ENCODE measurements at places on chromosomes 16 and 17.

DNA sequence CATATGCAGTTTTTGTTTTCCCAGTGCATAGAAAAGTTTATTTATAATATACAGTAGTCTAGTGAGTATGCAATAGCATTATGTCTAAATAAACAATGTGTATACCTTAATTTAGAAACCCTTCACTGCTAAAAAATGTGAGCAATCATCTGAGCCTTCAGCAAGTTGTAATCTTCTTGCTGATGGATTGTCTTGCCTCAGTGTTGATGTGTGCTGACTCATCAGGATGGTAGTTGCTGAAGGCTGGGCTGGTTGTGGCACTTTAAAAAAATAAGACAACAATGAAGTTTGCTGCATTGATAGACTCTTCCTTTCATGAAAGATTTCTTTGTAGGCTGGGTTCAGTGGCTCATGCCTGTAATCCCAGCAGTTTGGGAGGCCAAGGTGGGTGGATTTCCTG is 13.9 kb upstream of the CAPNS2 start:
- DNase-seq = no peak

DNA sequence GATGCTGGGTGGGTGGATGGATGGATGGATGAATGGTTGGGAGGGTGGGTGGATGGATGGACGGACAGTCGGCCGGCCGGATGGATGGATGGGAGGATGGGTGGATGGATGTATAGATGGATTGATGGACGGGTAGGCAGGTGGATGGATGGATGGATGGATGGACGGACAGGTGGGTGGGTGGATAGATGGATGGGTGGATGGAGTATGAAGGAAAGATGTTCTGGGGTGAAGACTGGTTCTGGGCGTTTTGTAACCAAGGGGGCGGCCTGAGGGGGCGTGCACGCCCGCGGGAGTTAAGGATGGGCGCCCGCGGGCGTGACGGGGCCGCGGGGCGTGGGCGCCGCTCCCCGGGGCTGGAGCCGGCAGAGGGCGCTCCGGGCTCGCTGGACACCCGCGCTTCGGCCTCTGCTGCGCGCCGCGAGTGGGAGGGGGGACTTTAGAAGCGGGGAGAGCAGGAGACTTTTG is at the start of gene NECAB2:
NECAB2 (plus strand) TSS at position 407 of the 468 bp plus-strand sequence. CDS start 405 bp downstream, outside the sequence.
- no peak for DNase-seq

DNA sequence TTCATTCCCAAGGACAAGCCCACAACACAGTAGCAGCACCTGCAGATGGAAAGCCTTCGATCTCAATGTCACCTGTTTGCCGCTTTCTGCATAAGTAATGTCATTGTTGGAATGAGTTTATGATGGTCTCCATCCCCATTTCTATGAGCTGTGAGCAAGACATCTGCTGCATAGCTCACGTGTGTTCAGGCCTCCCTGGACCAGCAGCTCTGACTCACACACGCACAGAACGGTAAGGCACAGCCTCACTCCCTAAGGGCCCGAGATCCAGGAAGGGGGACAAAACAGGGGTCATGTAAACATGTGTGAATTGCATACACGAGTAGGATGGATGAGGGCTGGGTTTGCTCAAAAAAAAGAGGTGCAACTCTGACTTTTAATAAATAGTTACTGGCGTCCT is 223.1 kb downstream of the SOX9 start:
- no peak for DNase-seq

DNA sequence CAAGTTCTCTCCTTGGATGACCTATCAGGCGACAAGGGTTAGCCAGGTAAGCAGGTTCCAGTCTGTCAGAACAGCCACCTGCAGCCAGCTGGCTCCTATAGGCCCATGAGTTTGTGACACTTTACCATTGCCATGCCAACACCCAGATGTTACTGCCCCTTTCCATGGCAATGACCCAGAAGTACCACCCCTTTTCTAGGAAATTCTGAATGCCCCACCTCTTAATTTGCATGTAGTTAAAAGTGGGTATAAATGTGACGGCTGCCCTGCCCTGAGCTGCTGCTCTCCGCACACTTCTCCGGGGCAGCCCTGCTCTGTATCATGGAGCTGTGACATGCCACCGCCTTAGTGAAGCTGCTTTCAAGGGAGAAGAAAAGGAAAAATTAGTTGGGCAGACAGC is 10.0 kb upstream of the SECTM1 start:
- DNase-seq = no peak

DNA sequence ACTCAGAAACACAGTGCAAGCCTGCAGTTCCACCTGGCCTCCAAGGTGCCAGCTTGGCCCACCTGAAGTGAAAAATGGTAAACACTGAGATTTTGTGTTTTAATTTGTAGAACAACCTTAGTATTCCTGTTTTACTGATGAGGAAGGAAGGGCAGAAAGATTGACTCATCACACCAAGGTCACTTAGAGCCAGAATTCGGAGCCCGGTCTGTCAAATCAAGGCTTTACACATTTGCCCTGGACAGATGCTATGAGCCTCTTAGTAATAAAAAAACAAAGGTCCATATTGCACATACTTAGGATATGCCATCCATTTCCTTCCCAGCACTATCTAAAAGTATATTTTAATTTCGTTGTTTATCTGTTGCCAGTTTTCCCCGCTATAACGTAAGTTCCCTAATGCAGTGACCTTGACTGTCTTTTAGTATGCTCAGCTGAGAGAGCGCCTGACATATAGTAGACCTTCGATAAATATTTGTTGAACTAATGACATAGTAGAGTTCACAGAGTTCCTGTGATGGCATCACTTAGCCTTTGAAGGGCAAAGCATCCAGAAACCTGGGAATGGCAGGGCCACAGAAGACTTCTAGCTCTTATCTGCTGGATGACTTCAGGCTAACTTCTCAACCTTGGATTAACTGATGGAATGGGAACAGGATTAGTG is 7.2 kb upstream of the TBKBP1 start:
- no peak for DNase-seq

- DNase-seq = no peak
Observed at GRCh38 chr17:60395508-60396065, 3.7 kb upstream of the USP32 start.

DNA sequence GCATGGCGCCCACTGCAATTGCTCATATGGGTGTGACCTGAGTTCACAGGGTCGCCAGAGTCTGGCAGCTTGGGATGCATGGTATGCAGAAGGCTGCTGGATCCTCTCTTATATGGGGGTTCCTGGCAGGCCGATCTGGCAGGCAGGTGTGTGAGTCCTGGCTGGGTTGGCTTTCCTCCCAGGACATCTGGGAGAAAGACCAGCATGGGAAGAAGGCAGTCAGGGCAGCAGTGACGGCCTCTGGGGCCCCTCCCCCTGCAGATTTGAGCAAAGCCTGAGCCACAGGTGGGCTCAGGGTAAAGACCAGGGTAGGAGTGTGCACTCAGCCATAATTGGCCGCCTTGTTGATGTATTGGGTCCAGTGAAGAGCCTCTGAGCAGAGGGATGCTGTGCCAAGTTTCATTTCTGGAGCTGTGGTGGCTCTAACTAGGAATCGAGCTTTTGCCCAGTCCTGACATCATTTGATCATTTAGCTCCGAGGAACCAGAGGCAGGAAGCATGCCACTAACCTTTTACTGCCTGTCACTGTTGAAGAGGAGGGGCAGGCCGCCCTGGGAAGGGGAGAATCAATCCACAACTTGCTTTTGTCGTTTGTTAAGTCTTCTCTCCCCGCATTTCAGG is 174.3 kb downstream of the CCDC182 start:
- DNase-seq = no peak

- no peak for DNase-seq
Observed at GRCh38 chr17:9928601-9929333, 23.7 kb upstream of the RCVRN start.

DNA sequence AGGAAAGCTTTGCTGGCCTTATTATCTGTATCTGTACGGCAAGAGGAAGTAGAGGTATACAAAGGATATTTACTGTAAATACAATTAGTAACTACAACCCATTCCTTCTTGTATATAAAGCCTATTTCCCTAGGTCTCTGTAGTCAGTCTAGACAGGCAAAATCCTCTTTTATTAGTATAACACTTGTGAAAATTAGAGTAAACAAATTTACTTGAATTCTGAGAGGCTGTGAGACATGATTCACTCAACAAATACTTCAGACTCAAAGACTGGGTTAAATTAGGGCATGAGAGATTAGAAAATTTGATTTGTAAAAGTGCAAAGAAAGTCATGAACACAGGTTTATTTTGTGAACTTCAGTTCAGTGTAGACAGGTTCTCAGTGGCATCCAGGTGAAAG is 30.9 kb upstream of the CDH8 start:
- DNase-seq = no peak

GRCh38 chr17:79702034-79702433 is 28.7 kb upstream of the ENPP7 start:
- no peak for DNase-seq

GRCh38 chr17:1033503-1033902 is 36.6 kb downstream of the TIMM22 start:
- no peak for DNase-seq

GRCh38 chr17:40071313-40072039 is 8.7 kb downstream of the THRA start:
- no peak for DNase-seq

DNA sequence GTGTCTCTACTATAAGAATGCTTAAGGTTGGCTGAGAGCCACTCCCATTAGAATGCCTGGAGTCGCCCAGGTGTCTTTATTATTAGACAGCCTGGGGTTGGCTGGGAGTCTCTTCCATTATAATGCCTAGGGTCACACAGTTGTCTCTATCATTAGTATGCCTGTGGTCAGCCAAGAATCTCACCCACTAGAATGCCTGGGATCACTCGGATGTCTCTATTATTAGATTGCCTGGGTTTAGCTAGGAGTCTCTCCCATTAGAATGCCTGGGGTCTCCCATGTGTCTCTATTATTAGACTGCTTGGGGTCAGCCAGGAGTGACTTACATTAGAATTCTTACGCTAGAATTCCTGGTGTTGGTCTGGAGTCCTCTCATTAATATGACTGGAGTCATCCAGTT is 2255.3 kb downstream of the TP53TG3F start:
- DNase-seq = no peak

DNA sequence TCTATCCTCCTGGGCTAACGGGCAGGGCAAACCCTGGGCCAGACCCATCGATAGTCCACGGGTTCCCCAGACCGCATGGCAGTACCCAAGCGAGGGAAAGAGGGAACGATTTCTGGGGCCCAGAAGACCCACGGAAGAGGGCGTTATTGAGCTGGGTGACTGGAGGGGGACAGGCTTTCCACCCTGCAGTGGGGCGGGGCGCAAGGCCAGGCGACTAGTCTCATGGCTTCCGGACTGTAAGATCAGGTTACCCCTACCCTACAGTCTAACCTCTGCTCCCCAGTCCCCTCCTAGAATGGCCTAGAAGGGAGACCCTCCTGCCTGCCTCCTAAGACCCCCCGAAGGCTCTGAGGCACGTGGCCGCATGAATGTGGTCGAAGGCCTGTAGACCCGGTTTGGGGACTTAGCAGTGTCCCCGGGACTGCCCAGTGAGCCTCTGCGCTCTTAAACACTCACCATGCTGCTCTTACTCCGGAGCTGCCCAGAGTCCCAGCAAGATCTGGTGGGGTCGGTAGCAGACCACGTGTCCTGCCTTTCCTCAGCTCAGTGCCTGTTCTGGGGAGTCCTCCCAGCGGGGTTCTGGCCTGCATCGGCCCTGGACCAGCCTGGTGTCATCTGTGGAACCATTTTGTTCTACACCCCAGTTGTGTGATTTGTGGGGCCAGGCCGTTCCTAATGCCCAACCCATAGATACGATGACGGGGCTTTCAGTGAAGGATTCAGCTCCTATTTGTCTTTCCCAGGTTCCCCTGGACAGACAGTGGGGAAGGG is 13.2 kb upstream of the AURKB start:
- peak; percentile 20 for DNase-seq

GRCh38 chr17:37706446-37706845 is 38.4 kb downstream of the HNF1B start:
- DNase-seq = no peak

DNA sequence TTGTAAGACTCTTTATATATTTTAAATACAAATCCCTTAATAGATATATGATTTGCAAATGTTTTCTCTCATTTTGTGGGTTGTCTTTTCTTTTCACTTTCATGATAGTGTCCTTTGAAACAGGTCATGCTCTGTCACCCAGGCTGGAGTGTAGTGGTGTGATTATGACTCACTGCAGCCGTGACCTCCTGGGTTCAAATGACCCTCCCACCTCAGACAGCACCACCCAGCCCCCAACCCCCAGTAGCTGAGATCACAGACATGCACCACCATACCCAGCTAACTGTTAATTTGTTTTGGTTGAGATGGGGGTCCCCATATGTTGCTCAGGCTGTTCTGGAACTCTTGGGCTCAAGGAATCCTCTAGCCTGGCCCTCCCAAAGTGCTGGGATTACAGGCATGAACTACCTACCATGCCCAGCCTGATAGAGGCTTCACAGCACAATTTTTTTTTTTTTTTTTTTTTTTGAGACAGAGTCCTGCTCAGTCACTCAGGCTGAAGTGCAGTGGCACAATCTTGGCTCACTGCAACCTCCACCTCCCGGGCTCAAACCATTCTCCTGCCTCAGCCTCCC is 18.5 kb upstream of the TMIGD1 start:
- DNase-seq = no peak

- no peak for DNase-seq
Observed at GRCh38 chr16:50390914-50391716, 22.3 kb upstream of the BRD7 start.

DNA sequence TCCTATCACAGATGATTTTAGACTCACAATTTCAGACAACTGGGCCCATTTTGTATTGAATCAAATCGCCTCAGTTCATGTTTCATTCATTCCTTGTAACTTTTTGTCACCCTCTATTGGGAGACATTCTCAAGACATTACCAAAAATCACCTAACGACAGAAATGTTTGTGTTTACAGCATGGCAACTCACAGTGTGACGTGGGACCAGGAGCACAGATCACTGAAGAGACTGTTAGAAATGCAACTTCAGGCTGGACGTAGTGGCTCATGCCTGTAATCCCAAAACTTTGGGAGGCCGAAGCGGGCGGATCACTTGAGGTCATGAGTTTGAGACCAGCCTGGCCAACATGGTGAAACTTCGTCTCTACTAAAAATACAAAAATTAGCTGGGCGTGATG is 249.6 kb downstream of the NTN1 start:
- no peak for DNase-seq

- no peak for DNase-seq
Observed at GRCh38 chr17:64281962-64282752, 19.1 kb upstream of the TEX2 start.

- no peak for DNase-seq
Observed at GRCh38 chr16:13992322-13992721, 72.4 kb downstream of the ERCC4 start.

DNA sequence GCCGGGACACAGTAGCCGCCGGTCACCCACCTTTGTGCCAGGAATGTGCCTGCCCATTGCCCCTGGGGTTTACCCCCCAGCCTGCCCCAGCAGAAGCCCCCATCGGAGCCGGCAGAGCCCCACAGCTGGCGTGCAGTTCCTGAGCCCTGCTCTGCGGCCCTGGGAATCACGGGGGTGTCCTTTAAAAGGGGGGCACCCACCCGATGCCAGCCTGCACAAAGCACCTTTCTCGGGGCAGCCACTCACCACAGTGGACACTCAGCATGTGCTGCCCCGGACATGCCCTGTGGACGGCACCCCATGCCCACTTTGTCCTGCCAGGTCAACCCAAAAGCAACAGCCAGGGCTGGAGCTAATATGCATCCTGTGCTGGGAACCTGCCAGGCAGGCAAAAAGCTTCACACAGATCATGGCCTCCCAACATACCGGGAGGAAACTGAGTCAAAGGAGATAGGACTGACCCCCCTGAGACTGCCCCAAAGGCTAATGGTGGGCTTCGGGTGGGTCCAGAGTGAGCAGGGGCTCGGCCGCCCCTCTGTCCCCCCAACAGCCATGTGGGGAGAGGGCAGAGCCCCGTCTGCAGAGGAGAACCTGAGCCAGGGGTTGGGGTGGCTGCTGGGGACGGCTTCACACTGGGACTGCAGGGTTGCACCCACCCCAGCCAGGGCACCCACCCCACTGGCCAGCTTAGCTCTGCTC is 45.8 kb upstream of the ZC3H18 start:
- DNase-seq = no peak

Data from activated gamma-delta T cell (primary cell).